PC-3 (cell line): ENCODE measurements at places on chromosomes 6 and 20.

- DNase-seq, result no peak
These were observed 23.7 kb downstream of the CDYL start for GRCh38 chr6:4799912-4800311.

- no peak for DNase-seq
These were observed 63.6 kb upstream of the STX16 start for GRCh38 chr20:58587467-58587866.

DNA sequence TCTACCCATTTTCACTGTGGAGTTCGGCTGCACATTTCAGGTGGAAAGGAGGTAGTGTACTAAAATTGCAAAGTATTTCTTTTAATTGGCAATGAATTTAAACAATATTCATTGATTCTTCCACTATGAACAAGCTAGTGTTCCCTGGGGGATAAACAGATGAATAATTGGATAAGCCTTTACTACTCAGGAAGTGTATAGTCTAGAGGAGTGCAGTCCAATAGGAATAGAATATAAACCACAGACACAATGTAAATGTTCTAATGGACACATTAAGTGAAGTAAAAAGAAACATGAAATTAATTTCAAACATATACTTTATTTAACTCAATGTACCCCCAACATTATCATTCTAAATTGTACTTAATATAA, 28.7 kb downstream of the SGK1 start:
- no peak for DNase-seq

DNA sequence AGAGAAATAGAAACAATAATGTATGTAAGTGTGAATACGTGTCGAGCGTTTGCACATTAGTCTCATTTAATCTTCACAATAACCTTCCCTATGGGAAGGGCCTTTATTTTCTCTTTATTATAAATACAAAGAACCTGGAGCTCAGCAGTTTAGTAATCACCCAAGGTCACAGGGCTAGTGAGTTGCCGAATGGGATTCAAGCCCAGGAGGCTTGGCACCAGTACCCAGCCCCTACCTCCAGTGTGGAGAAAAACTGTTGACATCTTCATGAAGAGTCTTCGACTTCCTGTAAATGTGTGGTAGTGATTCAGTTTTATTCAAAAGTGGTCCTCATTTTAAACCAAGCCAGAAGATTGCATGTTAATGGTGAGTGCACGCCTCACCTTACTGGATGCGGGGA, 162.8 kb downstream of the SCML4 start:
- no peak for DNase-seq

DNA sequence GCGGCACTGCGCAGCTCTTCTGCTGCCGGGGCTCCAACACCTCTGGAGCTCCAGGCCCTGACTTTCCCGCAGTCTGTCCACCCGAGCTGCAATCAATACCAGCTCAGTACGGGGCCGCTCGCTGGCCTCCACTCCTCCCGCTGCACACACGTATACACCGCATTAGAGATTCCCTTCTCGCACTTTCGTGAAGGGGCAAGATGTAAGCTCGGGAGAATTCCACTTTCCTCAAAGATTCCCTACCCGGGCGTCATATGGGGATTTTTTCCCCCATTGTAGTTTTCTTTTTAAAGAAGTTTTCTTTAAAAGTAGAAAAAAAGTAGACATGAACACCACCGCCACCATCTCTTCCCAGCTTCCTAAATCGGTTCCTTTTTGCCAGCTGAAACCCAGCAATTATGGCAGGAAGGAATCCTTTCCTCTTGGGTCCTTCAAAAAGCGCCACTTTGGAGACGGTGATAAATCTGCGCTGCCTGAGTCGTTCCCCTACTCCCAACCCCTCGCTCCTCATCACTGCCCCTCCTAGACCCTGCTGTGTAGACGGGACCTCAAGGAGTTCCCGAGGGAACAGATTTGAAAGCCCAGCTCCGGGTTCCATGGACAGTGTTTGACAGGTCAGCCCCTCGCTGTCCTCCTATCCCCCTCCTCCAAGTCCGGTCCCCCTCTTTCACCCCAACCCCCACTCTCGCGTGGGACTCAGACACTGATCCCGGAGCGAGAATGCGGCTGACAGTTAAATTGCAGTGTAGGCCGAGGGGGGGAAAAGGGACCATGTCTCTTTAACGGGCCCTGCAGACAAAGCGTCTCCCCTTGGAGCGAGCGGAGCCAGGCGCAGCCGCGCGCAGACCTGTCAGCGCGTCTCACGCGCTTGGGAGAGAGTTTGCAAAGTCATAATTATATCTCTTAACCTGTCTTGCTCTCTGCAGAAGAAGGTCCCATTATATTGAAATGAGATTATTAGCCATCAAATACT, 39.5 kb downstream of the NCR2 start:
- DNase-seq, result no peak

- DNase-seq, result peak; percentile 70
These were observed 15.0 kb downstream of the OR2B3 start for GRCh38 chr6:29071831-29072723.

- no peak for DNase-seq
These were observed 193.1 kb downstream of the SIM1 start for GRCh38 chr6:100271625-100272024.

GRCh38 chr6:16187176-16187575, 51.2 kb upstream of the GMPR start:
- DNase-seq, result no peak

- DNase-seq, result peak; percentile 54
These were observed 178.7 kb downstream of the TAF4 start for GRCh38 chr20:61886721-61887595.

DNA sequence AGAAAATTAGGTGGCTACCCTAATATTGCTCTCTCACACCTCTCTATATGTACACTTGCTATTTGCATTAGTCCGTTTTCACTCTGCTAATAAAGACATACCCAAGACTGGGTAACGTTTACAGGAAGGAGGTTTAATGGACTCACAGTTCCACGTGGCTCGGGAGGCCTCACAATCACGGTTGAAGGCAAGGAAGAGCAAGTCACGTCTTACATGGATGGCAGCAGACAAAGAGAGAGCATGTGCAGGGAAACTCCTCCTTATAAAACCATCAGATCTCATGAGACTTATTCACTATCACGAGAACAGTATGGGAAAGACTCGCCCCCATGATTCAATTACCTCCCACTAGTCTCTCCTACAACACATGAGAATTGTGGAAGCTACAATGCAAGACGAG, 53.4 kb downstream of the EPM2A start:
- DNase-seq, result no peak

- DNase-seq, result no peak
These were observed 103.6 kb downstream of the PDE7B start for GRCh38 chr6:135955099-135955498.

DNA sequence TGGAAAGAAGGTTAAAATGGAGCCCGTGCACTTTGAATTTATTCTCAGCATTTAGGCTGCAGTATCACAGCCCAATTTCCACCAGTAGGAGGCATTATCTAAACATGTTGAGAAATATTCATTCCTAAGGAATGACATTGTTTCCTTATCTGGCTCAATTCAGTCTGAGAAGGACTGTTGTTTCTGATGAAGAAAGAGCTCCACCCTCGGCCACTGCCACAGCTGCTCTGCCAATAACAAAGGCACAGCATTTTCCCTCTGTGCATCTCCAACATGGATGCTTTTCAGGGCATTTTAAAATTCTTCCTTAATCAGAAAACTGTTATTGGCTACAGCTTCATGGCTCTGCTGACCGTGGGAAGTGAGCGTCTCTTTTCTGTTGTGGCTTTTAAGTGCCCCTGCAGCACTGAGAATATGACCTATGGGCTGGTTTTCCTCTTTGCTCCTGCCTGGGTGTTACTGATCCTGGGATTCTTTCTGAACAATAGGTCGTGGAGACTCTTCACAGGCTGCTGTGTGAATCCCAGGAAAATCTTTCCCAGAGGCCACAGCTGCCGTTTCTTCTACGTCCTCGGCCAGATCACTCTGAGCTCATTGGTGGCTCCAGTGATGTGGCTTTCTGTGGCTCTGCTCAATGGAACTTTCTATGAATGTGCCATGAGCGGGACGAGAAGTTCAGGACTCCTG, at the start of gene CALHM5:
Gene CALHM5, plus strand, starts transcription at position 216 of the 687 bp plus-strand sequence. Its CDS starts 58 bp downstream, at position 274.
- peak; percentile 83 for DNase-seq

DNA sequence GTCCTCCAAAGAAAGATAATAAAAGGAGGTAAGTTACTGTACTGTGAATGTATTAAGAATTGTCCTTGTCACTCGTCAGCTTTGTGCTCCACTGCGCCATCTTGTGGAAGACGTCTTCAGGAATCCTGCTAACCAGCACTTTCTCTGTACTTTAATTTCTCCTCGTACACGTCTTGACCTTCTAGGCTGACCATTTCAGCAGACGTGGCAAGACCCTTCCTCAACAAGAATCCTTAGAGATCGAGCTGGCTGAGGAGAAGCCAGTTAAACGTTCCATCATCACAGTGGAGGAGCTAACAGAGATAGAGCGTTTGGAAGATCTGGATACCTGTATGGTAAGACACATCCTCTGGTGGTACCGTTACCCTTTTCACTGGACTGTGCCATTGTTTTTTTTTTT, 95.5 kb upstream of the SCGN start:
- DNase-seq, result peak; percentile 88

- DNase-seq, result peak; percentile 92
These were observed 92.0 kb downstream of the JAG1 start for GRCh38 chr20:10581823-10582222.

DNA sequence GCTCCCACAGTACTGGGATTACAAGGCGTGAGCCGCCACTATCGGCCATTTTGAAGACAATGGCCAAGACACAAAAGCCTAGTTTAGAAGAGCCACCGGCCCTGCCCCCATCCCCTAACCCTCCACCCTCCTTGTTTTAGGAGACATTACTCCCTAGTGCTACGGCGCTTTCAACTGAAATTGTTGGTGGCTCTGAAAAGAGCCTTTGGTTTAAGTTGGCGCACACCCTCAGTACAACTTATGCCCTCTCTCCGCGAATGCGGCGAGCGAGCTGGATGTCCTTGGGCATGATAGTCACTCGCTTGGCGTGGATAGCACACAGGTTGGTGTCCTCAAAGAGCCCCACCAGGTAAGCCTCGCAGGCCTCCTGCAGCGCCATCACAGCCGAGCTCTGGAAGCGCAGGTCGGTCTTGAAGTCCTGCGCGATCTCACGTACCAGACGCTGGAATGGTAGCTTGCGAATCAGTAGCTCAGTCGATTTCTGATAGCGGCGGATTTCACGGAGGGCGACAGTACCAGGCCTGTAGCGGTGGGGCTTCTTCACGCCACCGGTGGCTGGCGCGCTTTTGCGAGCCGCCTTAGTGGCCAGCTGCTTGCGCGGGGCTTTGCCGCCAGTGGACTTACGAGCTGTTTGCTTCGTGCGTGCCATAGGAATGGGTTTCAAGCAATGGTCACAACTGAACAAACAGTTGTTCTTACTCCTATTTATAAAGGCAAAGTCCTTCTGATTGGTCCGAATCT, 114.9 kb upstream of the BTN3A2 start:
- peak; percentile 79 for DNase-seq

GRCh38 chr20:2162125-2162822, 60.6 kb downstream of the STK35 start:
- DNase-seq, result no peak

GRCh38 chr20:11921321-11921720, 3.6 kb downstream of the BTBD3 start:
- no peak for DNase-seq

DNA sequence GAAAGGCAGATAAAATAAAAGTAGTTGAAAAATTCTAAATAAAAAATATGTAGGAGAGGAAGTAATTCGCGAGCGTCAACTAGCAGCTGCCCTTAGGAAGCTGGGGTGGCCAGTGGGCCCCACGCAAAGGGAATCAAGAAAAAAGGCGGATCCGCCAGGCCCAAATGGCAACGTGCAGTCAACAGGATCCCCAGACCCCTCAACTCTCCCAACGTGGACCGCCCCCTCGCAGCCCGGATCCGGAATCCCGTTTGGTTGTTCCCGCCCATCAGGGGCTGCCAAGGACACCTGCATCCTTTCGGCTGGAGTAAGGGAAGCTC, 296 bp downstream of the DZANK1 start:
- no peak for DNase-seq

DNA sequence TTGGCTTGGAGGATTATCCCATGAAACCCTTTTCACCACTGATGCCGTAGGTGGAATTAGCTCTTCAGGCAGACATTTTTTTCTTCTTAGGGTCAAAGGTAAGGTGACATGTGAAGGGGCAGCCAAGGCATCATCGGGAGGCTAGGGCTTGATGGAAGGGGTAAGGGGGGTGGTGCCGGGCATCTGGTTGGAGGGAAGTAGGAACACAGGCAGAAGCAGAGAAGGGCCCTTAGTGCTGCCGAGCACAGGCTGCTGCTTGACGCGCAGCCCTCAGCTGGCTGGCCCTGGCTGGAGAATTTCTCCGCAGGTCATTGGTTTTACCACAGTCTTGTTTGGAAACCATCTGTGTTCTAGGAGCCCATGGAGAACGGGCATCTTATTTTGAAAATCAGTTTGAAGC, 54.7 kb downstream of the TRAF3IP2 start:
- DNase-seq, result no peak

GRCh38 chr6:157823528-157824370, 703 bp downstream of the SNX9 start:
- peak; percentile 56 for DNase-seq

DNA sequence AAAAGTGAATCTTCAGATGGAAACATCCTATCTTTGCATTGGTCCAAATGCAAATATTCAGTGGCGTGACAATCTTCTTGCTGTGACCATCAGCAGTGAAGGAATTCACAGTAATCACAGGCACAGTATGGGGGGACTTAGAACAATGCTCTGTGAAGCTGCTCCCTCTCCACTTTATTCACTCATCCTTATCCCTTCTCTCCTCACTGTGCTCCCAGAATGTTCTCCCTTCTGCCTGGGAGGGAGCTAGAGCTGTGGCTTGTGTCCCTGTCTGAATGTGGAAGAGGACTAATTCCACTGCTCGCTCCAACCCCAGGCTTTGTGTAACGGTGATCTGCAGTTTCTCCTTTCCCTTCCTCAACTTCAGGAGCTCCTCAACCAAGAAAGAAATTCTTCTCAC, 243.7 kb downstream of the ALDH8A1 start:
- DNase-seq, result no peak

GRCh38 chr6:21870076-21870730, 276.7 kb downstream of the SOX4 start:
- DNase-seq, result no peak

- no peak for DNase-seq
These were observed 84.7 kb downstream of the CD164 start for GRCh38 chr6:109297406-109298110.

GRCh38 chr6:48474136-48474535, 363.1 kb upstream of the PTCHD4 start:
- no peak for DNase-seq

GRCh38 chr6:170024940-170025339, 265.9 kb downstream of the DLL1 start:
- peak; percentile 2 for DNase-seq

DNA sequence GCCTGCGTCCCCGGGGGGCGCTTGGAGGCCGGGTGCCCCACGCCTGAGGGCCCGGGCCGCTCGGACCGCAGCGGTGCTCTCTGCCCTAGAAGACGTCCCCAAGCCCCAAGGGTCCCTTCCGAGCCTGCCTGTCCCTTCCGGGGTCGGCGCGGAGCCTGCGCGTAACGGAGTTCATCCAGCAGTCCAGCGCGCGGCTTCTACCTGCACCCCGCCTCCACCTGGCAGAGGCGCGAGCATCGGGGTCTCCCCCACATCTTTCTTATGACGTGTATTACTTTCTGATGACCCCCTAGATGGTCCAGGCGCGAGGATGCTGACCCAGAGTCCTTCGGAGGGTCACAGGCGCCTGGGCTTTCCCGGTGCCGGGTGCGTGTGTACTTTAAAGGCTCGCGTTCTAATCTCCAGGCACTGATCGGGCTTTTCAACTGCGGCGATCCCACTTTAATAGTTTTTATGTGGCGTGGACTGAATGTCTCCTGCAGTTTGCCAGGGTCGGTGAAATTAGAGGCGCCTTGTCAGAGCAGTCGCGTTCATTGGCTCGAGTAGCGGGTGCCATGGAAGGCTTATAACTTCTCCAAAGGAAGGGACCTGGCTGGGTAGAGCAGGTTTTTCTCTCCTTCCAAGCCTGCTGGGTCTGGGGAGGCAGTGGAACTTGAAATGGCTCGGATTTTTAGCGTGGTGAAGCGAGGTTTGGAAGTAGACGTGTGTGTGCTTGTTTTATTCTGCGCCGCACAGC, 912 bp downstream of the EYA4 start:
- no peak for DNase-seq
